ENCODE measurements at places on chromosomes 11 and 22.

GRCh38 chr11:57815476-57815875 is 53.9 kb downstream of the CTNND1 start:
- DNase-seq: no peak

GRCh38 chr11:107567739-107568335 is 2.3 kb upstream of the ALKBH8 start:
- DNase-seq: no peak

DNA sequence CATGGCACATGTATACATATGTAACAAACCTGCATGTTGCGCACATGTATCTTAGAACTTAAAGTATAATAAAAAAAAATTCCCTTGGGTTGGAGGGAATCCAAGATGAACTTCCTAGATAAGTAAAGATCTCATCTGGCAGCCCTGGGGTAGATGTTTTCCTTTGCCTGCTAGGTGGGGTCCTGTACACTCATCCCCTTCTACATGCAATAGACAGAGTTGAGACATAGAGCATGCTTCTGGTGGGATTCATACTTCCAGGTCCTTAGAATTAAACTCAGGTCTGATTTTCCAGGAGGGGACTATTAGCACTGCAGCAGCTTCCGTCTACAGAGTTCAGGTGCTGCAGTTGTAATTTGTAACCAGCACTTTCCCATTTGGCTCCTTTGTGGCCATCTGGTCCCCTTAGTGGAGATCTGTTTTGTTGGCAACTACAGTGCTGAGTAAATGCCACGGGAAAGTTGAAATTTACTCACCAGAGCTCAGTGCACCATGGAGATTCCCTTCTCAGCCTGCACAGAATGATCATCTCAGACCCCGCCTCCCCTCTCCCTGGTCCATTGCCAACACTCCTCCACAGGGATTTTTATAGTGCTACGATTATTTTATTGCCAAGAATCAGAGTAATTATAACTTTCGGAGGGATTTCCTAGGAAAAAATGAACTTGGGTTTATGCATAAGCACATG is 220.1 kb upstream of the E2F8 start:
- DNase-seq: no peak

GRCh38 chr22:32699001-32699582 is 102.4 kb upstream of the TIMP3 start:
- no peak for DNase-seq

DNA sequence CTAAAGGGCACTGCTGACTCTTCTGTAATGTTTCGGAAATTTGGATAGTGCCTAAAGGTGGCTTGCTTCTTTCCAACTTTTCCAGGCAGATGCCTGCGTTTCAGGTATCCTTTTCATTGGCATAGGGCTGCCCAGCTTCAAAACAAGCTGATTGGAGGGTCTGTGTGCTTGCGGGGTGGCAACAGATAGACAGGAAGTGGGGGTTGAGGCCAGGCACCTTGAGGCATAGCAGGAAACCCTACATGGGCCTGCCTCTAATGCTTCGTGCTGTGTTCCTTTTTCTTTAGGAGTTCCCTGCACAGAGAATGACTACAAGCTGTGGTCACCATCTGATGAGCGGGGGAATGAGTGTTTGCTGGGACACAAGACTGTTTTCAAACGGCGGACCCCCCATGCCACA is 92.2 kb upstream of the SORL1-AS1 start:
- no peak for DNase-seq

GRCh38 chr11:61966734-61967115 is 709 bp downstream of the FTH1 start:
- DNase-seq: peak; percentile 49

DNA sequence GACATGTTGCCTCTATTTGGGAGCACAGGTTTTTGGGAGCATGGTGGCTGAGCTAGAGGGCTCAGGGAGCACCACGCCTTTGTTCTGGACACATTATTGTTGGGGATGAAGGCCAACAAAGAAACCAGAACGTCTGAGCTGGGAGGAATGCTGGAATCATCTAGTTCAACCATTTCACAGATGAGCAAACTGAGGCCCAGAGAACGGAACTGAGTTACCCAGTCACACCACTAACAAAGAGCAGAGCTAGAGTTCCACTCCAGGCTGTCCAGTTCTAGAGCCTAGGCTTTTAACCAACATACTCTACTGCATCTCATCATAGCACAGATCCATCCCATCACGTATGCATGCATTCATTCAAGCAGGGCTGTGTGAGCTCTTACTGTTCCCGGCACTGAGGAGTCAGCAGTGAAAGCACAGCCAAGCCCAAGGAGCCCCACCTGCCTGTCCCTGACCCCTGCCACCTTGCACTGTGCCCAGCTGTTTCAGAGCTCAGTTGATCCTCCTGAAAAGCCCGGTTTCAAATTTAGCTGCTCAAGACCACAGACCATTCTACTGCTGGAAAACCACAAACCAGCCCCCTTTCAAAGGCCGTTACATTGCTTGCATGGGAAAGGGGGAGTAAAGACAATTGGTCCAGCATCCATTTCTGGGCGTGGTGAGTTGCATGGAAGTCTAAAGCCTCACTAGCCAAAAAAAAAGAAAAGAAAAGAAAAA is 16.9 kb upstream of the TCF20 start:
- no peak for DNase-seq

DNA sequence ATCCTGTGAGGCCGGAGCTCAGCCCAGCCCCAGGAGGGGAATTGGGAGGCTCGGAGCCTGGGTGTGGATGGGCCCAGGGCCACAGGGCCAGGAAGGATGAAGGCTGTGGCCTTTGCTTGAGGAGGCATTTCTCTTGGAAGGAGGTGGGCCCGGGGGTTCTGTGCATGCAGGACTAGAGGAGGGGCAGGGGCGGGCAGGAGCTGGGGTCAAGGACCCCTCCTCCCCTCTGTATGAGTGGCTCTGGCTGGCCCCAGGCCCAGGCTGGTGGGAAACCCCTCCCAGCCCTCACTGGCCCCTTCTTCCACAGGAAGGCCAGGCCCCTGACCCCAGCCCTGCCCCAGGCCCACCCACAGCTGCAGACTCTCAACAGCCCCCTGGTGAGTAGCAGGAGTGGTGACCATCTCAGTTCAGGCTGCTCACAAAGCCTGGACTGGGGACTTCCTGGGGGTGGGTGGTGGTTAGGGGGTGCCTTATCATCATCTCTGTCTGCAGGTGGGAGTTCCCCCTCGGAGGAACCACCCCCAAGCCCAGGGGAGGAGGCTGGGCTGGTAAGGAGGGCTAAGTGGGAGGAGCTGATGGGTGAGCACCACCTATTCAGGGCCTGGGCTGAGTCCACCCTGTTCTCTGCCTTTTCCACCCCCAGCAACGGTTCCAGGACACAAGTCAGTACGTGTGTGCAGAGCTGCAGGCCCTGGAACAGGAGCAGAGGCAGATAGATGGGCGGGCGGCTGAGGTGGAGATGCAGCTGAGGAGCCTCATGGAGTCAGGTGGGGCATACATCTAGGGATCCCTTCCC is 6.0 kb downstream of the KCNK7 start:
- peak; percentile 50 for DNase-seq

GRCh38 chr11:13349046-13349445 is 71.5 kb downstream of the BMAL1 start:
- DNase-seq: no peak

- no peak for DNase-seq
Observed at GRCh38 chr22:29030016-29030617, 31.5 kb downstream of the C22orf31 start.

DNA sequence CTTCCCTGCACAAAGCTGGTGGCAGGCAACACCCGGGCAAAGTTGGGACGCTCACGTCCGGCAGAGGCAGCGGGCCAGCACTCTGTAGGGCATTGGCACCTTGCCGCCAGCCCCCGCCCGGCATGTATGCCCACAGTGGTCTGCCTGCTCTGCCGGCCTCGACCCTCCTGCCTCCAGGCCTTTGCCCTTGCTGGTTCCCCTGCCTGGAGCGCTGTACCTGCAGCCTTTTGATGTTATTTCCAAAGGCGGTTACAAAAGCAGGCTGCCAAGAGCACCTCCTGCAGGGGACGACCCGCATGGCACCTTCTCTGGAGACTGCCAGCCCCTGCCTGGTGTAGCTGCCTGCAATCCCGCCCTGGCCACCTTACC is 56.5 kb upstream of the SHISAL1 start:
- DNase-seq: no peak

DNA sequence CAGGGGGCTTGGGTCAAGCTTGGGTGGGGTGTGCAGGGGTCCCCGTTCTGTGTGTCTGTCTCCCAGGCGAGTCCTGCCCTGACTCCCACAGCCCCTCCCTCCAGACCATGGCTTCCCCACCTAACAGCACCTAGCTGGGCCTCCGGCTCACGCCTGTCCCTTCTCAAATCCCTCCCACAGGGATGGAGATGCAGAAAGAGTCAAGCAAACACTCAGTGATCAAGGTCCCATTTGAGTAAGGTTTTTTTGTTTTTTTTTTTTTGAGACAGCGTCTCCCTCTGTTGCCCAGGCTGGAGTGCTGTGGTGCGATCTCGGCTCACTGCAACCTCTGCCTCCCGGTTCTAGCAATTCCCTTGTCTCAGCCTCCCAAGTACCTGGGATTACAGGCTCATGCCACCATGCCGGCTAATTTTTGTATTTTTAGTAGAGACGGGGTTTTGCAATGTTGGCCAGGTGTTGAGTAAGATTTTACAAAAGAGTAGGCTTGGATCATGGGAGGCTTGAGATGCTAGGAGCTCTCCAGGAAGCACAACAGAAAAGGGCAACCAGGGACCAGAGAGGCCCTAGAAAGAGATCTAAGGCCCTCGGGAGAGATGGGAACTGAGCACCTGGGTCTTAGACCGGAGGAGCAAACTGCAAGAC is 5.7 kb downstream of the APOBEC3D start:
- no peak for DNase-seq

- DNase-seq: no peak
Observed at GRCh38 chr22:19478045-19478900, 720 bp downstream of the UFD1 start.

DNA sequence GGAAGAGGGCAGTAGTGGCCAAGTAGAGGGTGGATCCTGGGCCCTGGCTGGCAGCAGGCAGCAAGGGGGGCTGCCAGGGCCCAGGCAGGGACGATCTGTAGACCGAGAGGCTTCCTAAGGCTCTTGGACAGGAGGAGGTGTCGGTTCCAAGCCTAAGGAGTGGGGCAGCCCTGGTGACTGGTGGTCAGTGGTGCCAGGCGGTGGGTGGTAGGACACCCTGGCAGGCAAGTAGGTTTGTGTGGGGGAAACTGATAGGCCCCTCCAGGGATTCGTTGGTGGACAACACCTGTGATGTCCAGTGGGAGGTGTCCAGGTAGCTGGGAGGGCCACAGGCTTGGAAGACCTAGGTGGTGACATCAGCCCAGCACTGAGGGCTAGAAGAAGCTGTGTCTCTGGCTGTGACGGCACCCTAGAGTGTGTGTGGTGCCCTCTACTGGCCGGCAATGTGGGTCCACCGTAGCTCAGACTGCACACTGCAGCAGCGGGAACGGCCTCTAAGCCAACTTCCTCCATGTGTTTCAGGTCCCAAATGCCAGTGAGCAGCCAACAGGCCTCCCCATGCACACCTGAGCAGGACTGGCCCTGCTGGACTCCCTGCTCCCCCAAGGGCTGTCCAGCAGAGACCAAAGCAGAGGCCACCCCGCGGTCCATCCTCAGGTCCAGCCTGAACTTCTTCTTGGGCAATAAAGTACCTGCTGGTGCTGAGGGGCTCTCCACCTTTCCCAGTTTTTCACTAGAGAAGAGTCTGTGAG is 9.4 kb upstream of the SAMM50 start:
- peak; percentile 47 for DNase-seq

DNA sequence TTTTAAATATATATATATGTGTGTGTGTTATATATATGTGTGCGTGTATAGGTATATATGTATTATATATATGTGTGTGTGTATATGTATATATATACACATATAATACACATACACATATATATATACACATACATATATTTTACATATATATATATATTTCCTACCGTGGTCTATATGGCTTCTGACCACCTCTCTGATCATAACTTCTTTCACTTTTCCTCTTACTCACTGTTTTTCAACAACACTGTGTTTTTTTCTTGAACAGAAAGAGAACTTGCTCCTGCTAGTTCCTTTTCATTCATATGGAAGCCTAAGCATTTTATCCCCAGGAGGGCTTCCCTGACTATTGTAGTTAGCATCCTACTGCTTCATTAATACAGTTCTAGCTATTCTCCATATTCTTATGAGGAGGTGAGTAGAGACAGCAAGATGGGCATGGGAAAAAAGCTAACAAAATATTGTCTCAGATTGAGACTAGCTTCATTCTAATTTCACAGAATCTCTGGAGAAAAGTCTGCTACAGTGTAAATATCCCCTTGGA is 38.5 kb upstream of the CTSC start:
- no peak for DNase-seq

GRCh38 chr11:44519989-44520737 is 45.3 kb upstream of the CD82 start:
- no peak for DNase-seq

DNA sequence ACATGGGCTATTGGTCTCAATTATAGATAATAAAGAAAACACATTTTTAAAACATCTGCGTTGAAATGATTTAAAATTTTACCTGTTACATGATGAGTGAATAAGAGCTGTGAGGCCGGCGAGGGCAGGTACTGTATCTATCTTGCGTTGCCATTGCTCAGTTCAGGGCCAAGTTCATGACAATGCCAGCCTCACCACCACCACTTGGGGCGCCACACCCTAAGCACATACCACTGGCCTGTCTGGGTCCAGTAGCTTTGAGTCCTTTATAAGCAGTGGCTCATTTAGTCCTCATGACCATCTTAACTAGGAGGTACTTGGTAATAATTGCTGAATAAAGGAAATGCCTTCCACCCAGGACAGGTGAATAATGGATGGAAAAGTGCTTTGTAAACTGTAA is 14.5 kb upstream of the MB start:
- peak; percentile 32 for DNase-seq

- DNase-seq: no peak
Observed at GRCh38 chr11:100575860-100576717, 111.0 kb upstream of the ARHGAP42 start.

DNA sequence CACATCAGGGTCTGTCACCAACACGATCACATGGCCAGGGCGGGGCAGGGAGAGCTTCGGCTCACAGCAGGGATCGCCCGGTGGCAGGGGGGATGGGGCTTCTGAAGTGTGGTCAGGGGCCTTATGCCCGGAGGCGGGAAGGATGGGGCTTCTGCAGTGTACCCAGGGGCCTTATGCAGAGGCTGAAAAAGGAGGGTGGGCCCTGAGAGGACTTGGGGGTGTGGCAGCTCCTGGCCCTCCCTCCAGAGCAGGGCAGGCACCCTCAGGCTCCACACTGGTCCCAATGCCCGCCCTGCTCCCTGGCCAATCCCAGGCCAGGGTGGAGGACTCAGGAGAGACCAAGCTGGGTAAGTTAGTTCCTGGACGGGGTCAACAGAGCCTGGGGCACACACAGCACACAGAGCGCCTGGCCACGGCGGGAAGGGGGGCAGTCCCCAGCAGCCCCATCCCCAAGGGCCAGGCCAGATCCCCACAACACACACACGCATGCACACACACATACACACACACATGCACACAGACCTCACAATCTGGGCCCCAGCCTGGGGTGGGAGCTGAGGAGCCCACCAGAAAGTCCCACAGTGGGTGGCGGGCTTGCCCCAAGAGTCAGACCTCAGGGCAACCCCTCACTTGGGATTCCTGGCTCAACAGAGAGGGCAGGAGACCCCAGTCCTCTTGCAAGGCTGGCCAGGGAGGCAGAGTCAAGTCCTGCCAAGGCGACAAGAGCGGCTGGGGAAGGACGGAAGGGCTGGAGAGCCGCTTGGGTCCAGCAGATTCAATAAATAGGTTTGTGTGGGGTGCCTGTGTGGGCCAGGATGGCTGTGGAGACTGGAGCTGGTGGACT is 1.1 kb upstream of the CEND1 start:
- no peak for DNase-seq

GRCh38 chr11:35600331-35600838 is 17.9 kb upstream of the FJX1 start:
- DNase-seq: no peak
